ENCODE measurements at places on chromosomes 1 and 21.

DNA sequence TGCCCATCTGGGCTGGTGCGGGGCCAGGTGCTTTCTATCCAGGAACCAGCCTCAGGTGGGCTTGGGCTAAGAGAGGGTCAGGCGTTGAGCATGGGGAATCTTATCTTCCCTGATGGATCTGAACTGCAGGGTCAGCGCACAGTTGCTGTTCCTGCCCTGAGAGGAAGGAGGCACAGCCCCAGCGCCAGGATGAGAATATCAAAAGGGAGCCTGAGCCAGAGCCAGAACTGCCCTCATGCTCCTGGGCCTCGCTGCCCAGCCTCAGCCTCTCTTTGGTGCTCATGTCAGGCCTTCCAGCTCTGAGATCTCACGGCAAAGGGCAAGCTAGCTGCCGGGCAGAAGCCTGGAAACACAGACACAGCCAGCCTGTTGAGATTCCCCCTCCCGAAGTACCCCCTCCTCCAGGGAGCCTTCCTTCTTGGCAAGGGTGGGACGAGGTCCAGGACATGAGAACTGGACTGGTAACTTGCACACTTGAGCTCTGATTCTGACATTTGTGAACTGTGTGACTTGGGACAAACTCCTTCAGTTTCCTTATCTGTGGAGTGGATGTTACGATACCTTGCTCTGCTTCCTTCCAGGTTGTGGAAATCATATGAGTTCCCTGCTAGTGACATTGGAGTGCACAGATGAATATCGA is 1.2 kb upstream of the LAD1 start:
- DNase-seq = no peak

DNA sequence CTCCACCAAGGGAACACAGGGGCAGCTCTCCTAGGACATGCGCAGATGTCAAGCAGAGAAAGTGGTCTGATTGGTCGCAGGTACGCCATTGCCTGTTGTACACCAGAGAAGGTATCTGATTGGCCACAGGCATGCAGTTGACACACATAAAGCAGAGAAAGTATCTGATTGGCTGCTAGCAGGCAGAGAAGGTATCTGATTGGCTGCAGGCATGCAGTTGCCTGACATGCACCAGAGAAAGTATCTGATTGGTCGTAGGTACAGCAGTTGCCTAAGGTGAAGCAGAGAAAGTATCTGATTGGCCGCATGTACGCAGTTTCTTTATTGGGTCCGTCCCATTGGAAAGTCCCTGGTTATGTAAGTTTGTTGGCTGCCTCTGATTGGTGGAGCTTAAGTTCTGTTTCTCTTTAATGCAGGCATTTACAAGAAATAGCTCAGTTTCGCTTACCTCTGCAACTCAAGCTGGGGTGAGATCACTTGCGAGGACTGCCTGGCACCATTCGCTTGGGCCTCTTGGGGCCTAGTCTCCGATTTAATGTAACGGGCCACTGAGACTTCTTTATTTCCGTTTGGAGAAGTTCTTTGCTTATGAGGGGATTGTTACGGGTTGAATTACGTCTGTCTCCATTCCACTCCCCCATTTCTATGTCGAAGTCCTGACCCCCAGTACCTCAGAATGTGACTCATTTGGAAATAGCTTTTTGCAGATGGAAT is 74.2 kb downstream of the SIK1 start:
- no peak for DNase-seq

DNA sequence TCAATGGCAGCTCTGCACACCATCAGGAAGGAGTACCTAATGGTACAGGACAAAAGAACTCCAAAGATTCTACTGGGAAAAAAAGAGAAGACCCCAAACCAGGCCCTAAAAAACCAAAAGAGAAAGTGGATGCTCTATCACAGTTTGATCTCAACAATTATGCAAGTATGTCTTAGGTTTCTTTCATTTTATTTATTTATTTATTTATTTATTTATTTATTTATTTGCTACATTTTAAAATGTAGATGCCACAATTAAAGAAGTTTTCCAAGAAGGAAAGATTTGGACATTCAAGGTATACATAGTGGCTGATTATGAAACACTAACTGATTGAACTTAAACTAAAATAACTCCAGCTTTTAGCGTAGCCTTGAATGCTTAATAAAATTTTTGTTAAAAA is 60.2 kb downstream of the PRRC2C start:
- DNase-seq = no peak

GRCh38 chr1:201748335-201748734 is 80.6 kb upstream of the IPO9 start:
- peak; percentile 30 for DNase-seq

GRCh38 chr21:37509802-37510393 is 143.3 kb downstream of the DYRK1A start:
- DNase-seq = no peak

- no peak for DNase-seq
Measured at GRCh38 chr1:97192872-97193572, 471.4 kb downstream of the PTBP2 start.

GRCh38 chr1:209134001-209134400 is 449.5 kb upstream of the CAMK1G start:
- DNase-seq = no peak

- no peak for DNase-seq
Measured at GRCh38 chr1:23923592-23924499, 10.7 kb upstream of the CNR2 start.

GRCh38 chr1:7781501-7781900 is 2.6 kb upstream of the PER3 start:
- no peak for DNase-seq

- no peak for DNase-seq
Measured at GRCh38 chr1:176619261-176619660, 156.3 kb downstream of the PAPPA2 start.

- DNase-seq = no peak
Measured at GRCh38 chr1:145601593-145601992, 6.2 kb upstream of the GPR89A start.

DNA sequence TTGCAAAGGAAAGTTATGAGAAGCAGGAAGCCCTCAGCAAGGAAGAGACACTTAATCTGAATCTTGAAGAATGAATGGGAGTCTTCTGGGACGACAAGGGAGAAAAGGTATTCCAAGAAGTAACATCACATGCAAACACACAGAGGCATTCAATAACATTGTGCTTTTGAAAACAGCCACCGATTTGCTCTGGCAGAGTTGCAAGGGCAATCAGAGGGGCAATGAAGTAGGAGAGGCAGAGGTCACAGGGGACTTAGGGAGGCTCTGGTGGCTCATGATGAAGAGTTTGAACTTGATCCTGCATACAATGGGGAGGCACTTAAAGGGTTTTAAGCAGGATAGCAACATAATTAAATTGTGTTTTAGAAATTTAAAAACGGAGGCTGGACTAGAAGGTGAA is 107.7 kb downstream of the DDX20 start:
- no peak for DNase-seq

- DNase-seq = no peak
Measured at GRCh38 chr1:111719674-111720132, 19.5 kb downstream of the INKA2 start.

GRCh38 chr1:182376936-182377574 is 14.5 kb downstream of the GLUL start:
- no peak for DNase-seq

DNA sequence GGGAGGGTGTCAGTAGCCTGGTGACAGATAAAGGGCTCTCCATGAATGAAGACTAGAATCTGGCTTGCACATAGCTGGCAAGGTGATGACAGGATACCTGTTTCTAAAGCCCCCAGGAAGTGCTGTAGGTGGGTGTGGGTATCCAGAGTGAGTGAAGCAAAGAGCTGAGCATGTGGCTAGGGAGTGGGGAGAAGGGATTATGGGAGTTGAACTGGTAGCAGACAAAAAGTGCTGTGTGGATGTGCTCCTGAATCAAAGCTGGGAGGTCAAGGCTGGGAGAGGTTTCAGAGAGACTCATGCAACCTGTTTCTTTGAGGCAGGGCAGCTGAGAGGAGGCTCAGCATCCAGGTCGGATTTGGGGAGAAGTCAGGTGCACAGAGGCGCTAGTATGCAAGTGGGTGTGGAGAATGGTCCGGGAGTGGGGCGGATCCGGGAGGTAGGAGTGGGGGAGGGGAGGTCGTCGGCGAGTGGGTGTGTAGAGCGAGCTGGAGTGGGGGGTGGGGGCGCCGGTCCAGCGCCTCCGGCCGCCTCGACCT is 600 bp downstream of the ASTN1 start:
- peak; percentile 30 for DNase-seq

DNA sequence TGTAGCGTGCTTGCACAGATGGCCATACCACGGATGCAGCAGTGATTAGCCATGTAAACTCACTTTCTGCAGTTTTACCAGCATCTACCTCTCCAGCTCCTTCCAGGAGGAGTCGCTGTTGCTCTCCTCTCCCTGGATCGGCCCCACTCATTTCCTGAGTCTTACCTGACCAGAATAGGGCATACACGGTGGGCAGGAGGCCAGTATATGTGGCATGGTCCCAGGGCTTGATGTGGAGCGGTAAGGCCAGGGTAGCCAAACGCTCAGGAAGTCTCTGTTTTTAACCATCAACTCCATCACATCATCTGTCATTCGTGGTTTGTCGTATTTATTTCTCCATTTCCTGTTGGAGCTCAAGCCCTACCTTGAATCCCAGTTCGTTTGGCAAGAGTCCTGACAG is 163.4 kb upstream of the USP24 start:
- DNase-seq = peak; percentile 86

GRCh38 chr1:16171314-16172151 is 15.7 kb upstream of the EPHA2 start:
- no peak for DNase-seq

GRCh38 chr1:202159534-202160371 is 649 bp downstream of the PTPN7 start:
- DNase-seq = no peak

DNA sequence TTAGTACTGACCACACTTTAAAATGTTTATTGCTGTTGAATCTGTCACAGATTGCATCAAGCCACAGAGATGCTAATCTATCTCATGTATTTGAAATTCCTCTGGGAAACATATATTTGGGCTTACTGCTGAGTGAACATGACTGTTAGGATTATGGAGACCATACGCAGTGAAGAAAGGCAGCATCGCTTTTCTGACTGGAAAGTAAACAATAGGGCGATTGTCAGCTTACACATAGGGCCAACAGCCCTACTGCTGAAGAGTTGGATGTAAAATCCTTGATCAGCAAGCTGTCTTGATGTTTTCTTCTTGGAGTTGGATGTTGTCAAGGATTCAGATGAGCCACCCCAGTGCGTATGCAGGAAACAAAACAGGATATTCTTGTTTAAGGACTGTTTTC is 368.7 kb upstream of the ADGRL2 start:
- no peak for DNase-seq

- DNase-seq = no peak
Measured at GRCh38 chr1:202621446-202621845, 88.8 kb downstream of the SYT2 start.

GRCh38 chr1:31617916-31618746 is 642 bp downstream of the HCRTR1 start:
- DNase-seq = peak; percentile 86

GRCh38 chr1:41329662-41330587 is 31.3 kb upstream of the FOXO6 start:
- DNase-seq = no peak

DNA sequence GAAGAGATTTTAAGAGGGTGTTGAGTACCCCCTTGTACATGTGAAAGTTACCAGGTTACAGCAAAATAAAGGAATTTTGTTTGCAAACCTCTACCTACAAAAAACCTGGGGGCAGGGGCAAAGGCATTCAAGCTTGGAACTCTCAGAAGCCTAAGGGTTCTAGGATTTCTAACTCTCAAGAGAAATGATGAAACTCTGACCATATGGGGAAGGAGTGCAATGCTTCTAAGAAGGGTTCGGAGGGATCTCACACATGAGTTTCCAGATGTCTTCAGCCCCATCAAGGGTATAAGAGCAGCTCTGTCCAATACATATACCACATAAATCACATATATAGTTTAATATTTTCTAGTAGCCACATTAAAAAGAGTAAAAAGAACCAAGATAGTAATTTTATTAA is 7.3 kb upstream of the FCGR2A start:
- no peak for DNase-seq

DNA sequence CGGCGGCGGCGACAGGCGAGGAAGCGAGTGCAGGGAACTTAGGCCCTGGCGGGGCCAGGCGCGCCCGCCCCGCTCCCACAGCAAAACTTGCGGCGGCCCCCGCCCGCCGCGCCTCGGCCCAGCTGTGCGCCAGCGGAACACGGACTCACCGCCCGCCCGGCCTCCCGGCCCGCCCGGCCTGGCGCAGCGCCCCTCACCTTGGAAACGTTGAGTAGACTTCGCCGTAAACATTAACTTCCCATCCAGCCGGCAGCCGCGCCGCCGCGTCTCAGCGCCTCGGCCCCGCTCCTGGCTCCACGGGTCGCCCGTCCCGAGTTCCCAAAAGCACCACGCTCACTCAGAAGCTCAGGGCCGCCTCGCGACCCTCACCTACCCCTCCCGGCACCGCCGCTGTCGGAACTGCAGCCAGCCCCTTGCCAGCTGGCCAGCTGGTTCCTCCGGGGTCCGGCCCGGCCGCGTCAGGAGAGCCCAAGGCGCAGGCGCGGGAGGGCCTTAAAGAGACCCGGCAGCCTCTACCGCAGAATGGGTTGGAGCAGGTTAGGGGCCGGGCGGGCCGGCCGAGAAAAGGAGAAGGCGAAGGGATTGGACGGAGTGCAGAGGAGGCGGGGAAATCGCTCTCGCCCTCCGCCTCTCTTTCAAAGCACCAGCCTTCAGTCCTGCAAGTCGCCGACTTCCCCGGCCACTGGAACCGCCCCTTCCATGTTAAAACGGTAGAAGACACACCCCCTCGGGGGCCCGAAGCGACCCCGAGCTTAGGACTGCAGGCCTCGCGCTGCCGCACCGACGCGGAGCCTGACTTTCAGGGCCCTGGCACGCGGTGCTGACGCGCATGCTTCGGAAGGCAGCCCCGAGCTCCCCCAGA is at the start of gene EVI5:
Gene EVI5 (minus strand): TSS at position 470 of the 862 bp plus-strand sequence. CDS start 48,562 bp downstream, outside the sequence.
- peak; percentile 99 for DNase-seq

DNA sequence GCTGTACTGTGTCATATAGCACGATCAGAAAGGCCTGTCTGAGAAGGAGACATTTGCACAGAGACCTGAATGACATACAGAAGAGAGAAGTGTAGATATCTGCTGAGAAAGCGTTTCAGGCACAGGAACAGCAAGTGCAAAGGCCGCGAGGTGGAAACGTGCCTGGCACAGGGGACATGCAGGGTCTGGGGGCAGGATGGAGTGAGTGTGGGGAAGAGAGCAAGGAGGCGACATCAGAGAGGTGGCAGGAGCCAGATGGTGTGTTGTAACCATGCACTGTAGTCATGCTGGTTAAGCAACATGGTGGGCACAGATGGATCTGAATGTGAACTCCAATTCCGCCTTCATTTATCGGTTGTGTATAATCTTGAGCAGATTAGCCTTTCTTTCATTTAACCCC is 13.0 kb downstream of the KRTCAP2 start:
- DNase-seq = no peak

- DNase-seq = peak; percentile 51
Measured at GRCh38 chr1:52552236-52552504, 722 bp downstream of the TUT4 start.

DNA sequence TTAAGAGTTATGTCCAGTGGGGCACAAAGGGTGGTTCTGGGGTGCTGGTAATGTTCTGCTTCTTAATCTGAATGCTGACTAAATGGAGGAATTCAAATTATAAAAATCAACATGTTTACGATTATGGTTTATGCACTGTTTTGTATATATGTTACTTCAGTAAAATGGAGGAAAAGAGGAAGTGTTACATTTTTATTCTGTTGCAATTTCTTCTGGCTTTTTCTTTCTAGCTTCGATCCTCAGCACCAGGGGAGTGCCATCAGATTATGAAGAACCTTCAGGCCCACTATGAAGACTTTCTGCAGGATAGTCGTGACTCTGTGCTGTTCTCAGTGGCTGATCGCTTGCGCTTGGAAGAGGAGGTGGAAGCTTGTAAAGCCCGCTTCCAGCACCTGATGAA is 105.5 kb downstream of the MACF1 start:
- no peak for DNase-seq

GRCh38 chr1:97797403-97798183 is 123.2 kb downstream of the DPYD start:
- DNase-seq = no peak

Data from GM23338 (cell line).